GM04504 (cell line): ENCODE measurements at places on chromosomes 6 and 20.

DNA sequence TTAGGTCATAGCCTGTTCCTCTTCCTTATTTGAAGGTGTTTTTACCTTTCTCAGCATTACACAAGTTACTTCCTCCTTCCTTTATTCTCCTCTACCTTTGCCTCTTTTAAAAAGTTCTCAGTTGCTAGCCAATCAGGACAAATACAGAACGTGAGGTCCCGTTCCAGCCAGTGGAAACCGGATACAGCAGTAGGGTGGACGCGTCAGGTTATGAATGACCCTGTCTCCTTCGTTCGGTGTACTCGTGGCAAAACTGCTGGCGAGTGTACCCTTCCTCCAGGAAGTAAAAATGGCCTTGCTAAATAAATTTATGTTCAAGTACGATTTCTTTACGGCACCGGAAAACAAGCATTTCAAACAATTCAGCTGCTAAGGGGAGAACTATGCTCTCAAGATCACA, 77.0 kb upstream of the MLN start:
- DNase-seq = no peak

DNA sequence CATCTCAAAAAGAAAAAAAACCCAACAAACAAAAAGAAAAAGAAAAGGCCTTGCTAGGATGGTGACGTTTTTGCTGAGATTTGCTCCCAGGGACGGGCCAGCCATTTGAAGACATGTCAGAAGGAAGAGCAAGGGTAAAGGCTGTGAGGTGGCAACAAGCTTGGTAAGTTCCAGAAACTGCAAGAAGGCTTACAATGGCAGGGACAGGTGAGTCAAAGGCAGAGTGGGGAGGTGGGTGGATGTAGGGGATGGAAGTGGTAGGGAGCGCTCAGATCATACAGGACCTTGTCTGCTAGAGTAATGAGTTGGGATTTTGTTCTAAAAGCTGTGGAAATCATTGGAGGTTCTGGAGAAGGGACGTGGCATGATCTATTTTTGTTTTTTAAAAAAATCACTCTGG, 4.3 kb downstream of the KIF3B start:
- DNase-seq = no peak

- DNase-seq = no peak
These were observed 70.4 kb downstream of the BACH2 start for GRCh38 chr6:90226257-90226656.

DNA sequence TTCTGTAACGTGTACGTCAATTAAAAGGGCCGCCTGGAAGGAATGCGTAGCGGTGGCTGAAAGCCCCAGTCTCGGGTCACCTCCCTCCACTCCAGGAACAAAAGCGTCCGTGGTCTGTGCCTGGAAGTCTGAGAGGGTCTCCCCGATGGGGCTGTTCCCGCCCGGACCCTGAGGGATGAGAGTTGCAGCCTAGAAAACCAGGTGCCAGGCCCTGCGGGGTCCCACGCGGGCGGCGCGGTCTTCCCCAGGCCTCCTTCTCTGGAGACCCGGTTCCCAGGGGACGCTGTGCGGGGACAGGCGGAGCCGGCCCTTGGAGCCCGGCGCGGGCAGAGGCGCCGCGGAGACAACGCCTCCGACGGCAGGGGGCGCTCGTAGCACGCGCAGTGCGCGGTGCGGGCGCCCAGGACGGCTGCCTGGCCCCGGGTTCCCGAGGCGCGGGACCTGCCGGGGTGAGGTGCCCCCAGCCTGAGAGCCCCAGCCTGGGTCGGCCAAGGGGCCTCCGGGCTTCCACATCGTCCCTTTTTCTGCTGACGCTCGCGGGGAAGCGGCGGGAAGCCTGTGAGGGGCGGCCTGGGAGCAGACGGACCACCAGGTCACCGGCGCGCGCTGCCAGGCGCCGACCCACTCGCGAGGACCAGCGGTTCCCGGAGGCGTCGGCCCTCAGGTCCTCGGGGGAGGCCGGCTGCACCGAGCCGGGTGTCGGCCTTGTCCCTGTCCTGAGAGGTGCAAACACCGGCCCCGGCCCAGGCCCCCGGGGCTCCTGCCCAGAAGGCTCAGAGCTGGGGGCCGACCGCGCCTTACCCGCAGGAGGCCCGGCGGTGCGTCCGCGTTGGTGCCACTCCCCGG, 5.3 kb upstream of the FOXC1 start:
- no peak for DNase-seq

GRCh38 chr20:32871627-32872160, 13.0 kb downstream of the EFCAB8 start:
- DNase-seq = no peak

GRCh38 chr20:10281911-10282310, 63.3 kb downstream of the SNAP25 start:
- DNase-seq = no peak

DNA sequence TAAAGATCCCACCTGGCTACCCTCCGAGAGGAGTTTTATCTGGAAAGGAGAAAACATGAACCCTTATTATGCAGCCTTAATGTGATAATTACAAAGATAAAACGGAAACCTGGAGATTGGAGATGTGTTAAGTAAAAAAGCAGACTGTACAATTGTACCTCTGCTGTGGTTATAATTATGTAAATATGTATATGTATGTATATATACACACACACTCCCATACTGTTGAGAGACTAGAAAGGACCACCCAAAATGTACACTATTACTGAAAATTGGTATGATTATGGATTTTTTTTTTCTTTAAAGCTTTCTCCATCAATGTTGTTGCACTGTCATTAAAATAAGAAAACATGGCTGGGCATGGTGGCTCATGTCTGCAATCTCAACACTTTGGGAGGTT, 72.1 kb upstream of the BCLAF1 start:
- DNase-seq = no peak

DNA sequence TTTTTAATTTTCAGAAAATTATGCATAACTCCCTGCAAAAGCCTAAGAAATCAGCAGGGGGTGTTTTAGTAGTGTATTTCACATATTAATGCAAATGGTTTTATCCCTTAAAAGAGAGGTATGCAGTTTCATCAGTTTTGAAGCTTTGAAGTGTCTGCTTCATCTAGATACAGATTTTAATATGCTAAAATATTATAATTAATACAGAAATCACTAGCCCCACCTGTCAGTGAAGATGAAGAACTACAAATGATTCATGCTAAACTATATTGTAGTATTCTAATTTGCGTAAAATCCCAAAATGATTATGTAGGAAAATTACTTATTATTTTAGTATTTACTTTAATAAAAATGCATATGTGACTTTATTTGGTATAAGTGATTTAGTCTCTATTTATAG, 2.9 kb upstream of the TFB1M start:
- no peak for DNase-seq

DNA sequence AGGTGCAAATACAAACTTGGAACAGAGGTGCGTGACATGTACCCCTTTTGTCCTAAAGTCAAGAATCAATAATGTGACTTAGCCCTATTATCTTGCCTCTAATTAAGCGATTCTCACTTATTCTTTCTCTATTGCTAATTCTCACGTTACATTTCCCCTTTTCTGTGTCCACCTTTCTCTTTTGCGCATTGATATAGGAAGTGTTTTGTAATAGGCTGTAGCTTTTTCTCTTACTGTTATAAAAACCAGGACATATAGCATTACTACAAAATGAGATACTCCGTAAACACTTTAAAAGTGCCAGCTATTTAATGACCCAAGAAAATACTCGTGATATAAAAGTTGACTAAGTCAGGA, 669 bp upstream of the TMEM30A start:
- no peak for DNase-seq

DNA sequence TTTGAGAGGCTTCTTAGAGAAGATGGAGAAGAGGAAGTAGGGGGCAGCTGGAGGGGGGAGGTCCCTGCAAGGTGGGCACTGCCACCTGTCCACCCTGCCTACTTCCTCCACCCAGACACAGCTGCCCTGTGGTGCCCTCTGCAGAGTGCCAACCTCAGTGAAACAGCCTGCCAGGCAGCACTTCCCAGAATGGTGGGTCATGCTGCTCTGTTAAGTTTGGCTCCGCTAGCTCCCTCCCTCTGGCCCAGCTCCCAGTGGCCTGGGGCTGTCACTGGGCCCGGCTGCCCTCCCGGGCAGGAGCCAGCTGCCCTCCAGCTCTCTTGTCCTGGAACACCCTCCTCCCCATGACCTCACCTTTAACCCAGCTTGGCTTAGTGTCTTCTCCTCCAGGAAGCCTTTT, 5.1 kb upstream of the EPB41L1 start:
- no peak for DNase-seq

GRCh38 chr6:147194652-147195411, 9.4 kb upstream of the STXBP5 start:
- no peak for DNase-seq

DNA sequence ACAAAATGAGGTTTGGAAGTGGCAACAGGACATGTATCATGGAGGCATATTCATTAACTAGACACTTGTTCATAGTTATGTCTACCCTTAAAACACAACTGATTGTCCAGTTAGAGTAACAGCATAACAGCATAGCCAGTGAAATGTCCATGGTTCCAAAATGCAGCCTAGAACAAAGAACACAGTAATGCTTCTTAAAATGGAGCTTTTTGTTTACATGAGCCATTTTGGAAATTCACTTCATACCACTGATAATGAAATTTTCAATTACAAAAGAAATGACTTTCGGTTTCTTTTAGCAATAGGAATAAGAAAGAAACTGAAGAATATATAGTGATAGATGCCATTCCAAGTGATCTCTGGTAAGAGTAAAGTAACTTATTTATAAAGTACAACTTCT, 111.1 kb upstream of the DST start:
- no peak for DNase-seq

DNA sequence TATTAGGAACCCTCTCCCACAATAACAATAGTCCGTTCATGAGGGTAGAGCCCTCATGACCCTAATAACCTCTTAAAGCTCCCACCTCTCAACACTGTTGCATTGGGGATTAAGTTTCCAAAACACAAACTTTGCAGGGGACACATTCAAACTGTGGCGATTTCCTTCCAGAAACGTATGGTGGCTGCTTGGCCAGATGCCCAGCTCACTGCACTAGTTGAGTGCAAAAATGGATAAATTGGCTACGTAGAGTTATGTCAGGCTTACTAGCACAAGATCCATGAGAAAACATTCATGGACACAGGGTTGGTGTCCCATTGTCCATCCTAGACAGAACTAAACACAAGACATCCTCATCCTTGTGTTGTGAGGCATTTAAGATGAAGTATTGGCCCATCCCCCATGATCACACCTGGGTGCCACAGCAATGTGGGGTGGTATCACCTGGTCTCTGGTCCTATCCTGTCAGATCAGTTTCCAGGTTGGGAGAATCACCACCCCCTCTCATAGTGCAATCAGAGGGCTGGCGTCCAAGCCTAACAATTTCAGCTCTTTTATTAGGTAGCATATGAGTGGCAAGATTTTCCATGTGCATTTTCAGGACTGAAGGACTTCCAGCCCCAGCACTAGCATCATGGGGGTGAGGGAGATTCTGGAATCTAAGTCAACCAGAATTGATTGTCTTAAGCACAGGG, 63.4 kb upstream of the ELOVL5 start:
- no peak for DNase-seq

DNA sequence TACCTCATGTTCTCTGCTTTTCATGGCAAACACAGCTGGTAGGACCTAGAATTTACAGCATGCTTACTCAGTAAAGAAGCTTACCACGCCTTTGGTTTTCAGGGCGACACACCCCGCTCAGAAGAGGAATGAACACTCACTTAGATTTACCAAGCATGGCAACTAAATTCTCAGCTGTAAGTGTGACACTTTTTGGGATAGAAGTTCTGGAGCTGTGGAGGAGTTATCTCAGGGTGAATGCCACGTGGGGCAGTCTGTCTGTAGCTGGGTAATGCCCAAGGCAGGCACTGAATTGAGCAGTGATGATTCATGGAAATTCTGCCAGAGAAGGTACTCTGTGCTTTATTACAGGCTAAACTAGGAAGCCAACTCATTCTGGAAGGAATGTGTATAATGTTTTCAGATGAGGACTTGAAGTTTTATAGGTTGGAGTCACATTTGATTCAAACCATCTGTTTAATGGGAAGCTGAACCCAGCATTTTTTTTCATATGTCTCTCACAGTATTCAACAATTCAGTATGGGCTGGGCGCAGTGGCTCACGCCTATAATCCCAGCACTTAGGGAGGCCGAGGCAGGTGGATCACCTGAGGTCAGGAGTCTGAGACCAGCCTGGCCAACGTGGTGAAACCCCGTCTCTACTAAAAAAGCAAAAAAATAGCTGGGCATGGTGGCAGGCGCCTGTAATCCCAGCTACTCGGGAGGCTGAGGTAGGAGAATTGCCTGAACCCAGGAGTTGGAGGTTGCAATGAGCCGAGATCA, 3.5 kb upstream of the PRIM2 start:
- peak; percentile 99 for DNase-seq

DNA sequence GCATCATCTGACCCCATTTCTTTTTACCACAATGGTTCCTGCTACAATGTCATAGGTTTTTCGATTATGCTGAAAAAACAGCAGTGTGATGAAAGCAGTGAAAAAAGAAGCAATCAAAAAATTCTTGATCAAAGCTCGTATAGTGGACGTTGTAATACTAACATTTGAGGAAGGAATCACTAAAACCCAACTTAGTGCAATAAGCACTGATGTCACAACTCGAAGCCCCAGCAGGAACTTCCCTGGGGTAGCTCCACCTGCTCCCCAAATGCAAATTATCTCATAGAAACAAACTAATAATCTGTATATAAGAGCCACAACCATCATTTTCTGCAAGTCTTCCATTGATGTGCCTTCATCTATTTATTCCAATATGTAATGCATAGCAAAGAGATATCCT, 285.6 kb upstream of the SGK1 start:
- DNase-seq = no peak

DNA sequence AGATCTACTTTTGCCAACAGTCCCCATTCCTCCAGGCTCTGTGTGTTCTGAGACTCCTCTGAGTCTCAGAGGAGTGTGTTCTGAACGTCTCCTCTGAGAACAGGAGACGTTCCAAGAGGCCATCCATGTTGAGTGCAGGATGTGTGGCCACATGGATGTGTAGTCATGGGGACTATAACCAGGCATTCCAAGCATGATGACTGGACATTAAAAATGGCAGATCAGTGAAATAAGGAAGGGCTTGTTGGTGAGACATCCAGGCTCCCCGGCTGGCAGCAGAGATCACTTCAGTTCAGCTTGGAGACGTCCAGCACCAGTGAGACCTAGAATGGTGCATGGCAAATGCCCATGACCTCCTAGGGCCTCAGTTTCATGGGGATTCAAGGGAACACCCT, 34.3 kb upstream of the POU5F1 start:
- no peak for DNase-seq

GRCh38 chr6:156175971-156176421, 601.2 kb upstream of the ARID1B start:
- DNase-seq = no peak

GRCh38 chr6:45082091-45082490, 246.0 kb upstream of the RUNX2 start:
- no peak for DNase-seq

GRCh38 chr6:16909658-16910360, 148.5 kb upstream of the ATXN1 start:
- peak; percentile 62 for DNase-seq
